ENCODE measurements at places on chromosomes 7 and 10.

- DNase-seq: no peak
Measured at GRCh38 chr7:6262221-6262620, 10.2 kb downstream of the CYTH3 start.

GRCh38 chr10:11810313-11810766 lies 12.8 kb upstream of the PROSER2 start:
- DNase-seq: no peak

GRCh38 chr10:34373211-34373610 lies 441.9 kb downstream of the PARD3 start:
- no peak for DNase-seq

DNA sequence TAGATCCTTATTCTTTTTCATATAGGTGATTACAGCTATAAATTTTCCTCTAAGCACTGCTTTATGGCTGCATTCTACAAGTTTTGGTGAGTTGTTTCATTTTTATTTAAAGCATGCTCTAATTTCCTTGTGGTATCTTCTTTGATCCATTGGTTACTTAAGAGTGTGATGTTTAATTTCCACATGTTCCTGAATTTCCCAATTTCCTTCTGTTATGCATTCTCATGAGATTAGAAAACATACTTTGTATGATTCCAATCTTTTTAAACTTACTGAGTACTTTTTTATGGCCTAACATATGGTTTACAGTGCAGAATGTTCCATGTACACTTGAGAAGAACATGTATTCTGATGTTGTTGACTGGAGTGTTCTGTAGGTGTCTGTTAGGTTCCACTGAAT lies 53.4 kb downstream of the MYL10 start:
- no peak for DNase-seq

GRCh38 chr10:131230641-131231322 lies 80.7 kb downstream of the TCERG1L start:
- DNase-seq: no peak

DNA sequence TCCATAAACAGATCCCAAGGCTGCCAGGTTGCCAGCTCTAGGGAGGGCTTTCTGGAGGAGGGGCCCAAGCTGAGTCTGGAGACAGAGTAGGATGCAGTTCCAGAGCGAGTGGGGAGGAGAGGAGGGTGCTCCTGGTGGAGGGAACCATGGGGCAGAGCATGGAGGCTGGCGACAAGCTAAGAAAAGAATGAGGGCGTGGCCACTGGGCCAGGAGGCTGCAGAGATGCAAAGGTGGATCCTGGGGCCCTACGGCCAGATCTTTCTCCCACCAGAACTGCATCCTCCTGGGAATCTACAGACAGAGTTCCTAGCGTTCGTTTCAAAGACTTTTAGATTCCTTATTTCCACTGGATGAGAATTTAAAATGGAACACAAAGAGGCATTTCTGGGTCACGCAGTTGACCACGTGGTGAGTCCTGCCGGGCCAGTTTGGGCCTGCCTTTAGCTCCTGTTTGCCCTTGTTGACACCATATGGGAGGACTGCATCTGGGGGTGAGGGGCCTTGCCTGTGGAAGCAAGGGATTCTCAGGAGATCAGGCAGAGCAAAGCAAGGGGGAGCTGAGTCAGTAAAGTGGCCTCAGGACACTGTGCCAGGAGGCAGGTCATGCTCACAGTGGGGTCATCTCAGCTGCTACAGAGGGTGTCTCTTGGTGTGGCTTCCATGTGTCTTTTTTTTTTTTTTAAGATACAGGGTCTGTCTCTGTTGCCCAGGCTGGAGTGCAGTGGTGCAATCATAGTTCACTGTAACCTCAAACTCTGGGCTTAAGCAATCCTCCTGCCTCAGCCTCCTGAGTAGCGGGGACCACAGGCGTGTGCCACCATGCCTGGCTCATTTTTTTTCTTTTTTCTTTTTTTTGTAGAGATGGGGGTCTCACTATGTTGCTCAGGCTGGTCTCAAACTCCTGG lies 137.8 kb downstream of the SH3PXD2A start:
- DNase-seq: no peak

DNA sequence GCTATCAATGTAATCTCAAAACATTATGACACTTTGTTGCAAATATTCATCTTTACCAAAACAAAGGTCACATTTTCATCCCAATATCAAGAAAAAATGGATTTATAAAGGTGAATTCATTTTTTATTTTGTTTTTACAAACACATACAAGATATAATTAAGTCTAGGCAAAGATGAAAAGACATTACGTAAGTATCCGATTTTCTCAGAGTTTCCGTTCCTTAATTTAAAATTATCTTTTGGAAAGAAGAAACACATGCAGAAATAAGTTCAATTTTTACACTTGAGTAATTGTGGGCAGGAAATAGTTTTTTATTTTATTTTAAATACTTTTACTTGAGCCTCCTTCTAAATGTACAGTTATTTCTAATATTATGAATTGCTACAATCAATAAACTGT lies 24.6 kb downstream of the RTKN2 start:
- DNase-seq: no peak

DNA sequence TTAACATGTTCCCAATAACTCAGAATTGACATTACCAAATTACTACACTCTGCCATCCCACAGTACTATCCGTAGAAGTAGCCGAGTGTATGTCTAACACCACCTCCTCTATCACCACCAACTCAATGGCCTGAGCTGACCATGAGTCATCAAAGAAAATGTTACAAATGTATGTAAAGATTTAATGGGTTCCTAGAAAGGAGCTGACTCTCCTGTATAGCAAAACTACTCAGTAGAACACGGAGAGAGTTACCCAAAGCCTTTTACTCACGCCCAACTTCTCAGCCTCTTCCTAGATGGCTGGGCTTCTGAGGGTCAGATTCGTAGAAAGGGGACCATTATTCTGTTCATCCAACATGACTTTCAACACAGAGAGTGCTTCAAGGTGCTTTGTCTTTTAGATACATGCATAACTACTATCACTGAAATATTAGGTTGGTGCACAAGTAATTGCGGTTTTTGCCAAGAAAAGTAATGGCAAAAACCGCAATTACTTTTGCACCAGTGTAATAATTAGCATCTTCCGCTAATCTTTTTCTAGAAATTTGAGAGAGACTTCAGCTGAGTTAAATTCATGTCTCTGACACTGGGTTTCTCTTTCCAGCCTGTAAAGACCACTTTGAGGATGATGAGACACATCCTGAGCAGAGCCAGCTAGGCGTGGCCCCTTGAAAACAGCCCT lies 24.0 kb upstream of the NANOS1 start:
- DNase-seq: no peak

DNA sequence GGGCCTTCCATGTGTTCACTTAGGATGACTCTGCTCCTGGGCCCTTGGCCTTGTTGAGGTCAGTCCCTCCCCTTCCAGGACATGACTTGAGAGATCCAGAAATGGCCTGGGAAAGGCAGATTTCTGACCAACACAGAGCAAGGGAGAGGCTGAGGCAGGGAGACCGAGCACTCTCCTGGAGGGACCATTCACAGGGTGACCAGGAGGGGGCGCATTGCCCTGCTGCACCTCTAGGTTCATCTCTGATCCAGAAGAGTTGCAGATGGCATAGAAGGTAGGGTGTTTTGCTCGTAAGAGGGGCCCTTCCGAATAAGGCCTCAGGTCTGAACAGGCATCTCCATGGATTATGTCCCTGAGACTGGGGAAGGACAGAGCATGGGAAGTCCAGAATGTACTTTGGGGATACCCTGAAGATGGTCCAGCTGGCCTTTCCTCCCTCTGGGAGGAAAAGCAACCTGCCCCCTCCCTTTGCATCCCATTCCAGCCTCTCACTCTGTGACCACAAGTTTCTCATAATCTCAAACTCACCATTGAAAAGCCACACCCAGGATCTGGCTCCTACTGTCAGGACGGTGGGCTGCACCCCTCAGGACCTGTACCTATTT lies 6.6 kb downstream of the DMBT1 start:
- DNase-seq: no peak

- no peak for DNase-seq
Measured at GRCh38 chr10:30743586-30743985, 114.0 kb upstream of the LYZL2 start.

DNA sequence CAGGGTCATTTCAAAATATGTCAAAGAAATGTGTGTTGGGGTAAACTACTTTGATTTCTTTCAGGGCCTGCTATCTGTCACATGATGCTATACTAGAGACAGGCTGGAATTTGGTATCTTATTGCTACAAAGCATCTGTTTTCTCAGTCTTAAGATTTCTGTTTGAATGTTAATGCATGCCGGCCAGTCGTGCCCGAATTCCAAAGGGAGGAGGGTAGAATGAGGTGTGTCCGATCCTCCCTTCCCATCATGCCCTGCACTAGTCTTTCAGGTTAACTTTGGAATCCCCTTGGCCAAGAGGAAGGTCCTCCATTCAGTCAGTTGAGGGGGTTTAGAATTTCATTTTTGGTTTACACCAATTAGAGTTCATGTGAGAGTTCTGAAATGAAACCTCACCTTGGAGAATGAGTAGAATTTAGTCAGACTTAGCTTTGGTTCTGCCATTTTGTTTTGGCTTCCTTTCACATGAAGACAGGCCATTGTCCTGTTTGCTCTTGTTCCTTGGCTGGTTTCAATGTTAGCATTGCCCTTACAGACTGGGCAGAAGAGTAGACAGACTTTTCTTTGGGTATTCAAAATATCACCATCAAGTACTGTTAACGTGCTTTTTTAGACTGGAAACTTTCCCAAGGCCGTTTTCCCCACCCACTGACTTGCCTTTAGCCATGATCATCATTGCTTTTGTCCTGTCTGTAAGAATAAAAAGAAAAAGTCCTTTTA lies 95.8 kb downstream of the CAMK1D start:
- no peak for DNase-seq
